ENCODE measurements at places on chromosomes 11 and 22. TPM values are rescaled to one million over a fixed set of nuclear protein-coding genes. Genes with fewer than 3 reads are reported as not detected.

APOL4 gene
- 2.0 TPM for total RNA-seq

SYNGR1 gene
- total RNA-seq: 3.9 TPM

OR5B21 gene
- not detected for total RNA-seq

F2 gene
- not detected for total RNA-seq

GAL gene
- not detected for total RNA-seq

ENTHD1 gene
- total RNA-seq: not detected

MYO18B gene
- total RNA-seq: 0.08 TPM

NAV2 gene
- total RNA-seq: 6.5 TPM

NELL1 gene
- total RNA-seq: not detected

OOSP2 gene
- not detected for total RNA-seq

FAM227A gene
- total RNA-seq: 0.74 TPM

OR52N4 gene
- total RNA-seq: not detected

RASD2 gene
- 0.09 TPM for total RNA-seq

MMP8 gene
- not detected for total RNA-seq

OR51B2 gene
- total RNA-seq: not detected

ZNF143 gene
- 15.1 TPM for total RNA-seq

GGA1 gene
- 12.0 TPM for total RNA-seq

BTBD18 gene
- total RNA-seq: not detected

HMOX1 gene
- total RNA-seq: 59.2 TPM

FRMD8 gene
- 42.7 TPM for total RNA-seq

ASCC2 gene
- total RNA-seq: 22.4 TPM

SLC6A5 gene
- not detected for total RNA-seq

OR5P2 gene
- not detected for total RNA-seq

HOATZ gene
- not detected for total RNA-seq

FAM180B gene
- not detected for total RNA-seq

PICALM gene
- total RNA-seq: 318 TPM

CDHR5 gene
- total RNA-seq: not detected

TRIM21 gene
- total RNA-seq: 15.6 TPM

TMPRSS13 gene
- total RNA-seq: not detected

SREBF2 gene
- total RNA-seq: 52.8 TPM
